ENCODE measurements at places on chromosomes 4 and X. TPM values are rescaled to one million over a fixed set of nuclear protein-coding genes. Genes with fewer than 3 reads are reported as not detected.
A peak's percentile ranks its signal among the peaks of the same experiment; 100 is the strongest.

Gene SMIM10
- polyA plus RNA-seq = 10.5 TPM

Gene RHOH
- polyA plus RNA-seq = 0.50 TPM

Gene TEC
- 5.5 TPM for polyA plus RNA-seq

Gene SYN1
- 6.5 TPM for polyA plus RNA-seq

Gene NUP62CL
- 14.1 TPM for polyA plus RNA-seq

Gene ZFX
- 36.1 TPM for polyA plus RNA-seq

Gene MAGEE1
- 5.9 TPM for polyA plus RNA-seq

Gene SSX1
- polyA plus RNA-seq = not detected

Gene RPA4
- polyA plus RNA-seq = not detected

DNA sequence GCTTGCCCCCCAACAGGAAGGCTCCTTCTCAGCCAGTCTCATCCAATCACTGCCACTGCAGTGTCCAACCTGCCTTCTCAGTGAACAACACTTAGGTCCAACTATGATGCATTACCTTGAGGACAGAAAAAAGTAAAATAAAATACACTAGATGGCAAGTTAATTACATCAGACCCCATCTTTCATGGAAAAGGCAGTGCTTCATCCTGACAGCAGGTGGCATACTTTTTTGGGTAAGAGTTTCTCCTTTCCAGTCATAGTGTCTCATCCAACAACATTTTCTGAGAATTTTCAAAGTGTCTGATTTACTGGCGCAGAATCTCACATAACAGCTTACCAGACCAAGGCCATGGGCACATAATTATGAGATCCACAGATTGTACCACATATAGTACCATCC is 1742.8 kb downstream of the PCDH7 start:
- no peak for DNase-seq

- DNase-seq = no peak
Observed at GRCh38 chr4:104930298-104930697, 216.4 kb upstream of the TET2 start.

GRCh38 chr4:7826176-7826908 is 113.3 kb downstream of the AFAP1 start:
- DNase-seq = no peak

DNA sequence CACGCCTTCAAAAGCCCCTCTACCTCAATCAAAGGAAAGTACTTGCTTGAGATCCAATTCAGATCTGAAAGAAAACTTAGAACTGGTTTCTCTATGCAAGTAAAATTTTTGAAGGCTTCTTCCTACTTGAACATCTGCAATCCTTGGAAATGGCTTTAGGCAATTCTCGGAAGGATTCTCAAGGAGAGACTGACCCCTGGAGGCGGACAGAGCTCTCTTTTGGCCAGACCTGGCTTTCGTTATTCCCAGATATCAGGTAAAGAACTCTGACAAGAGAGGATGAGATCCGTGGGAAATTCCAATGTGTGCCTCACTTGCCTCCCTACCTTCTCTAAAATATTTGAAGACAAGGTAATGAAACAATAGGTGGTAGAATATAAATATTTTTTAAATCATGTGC is 670.3 kb upstream of the FAM241A start:
- peak; percentile 35 for DNase-seq

DNA sequence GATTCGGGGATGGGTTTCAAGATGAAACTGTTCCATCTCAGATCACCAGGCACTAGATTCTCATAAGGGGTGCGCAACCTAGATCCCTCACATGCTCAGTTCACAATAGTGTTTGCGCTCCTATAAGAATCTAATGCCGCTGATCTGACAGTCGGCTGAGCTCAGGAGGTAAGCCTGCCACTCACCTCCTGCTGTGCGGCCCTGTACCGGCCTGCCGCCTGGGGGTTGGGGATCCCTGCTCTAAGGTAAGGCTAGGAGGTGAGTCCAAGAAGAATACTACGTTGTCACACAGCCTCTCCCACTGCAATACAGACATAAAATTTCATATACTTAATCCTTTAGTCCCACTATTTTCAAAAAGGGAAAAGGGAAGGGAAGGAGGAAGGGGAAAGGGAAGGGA is 213.4 kb upstream of the HCCS start:
- no peak for DNase-seq

DNA sequence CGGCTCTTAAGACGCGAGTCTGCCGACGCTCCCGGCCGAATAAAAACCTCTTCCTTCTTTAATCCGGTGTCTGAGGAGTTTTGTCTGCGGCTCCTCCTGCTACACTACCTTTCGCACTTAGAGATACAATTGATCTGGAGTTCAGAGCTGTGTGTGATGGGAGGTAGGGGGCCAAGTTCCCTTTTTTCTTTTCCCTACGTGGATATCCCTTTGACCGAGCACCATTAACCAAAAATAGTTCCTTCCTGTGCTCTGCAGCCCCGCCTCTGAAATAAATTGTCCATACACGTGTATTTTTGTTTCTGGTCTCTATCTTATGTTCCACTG is 555 bp upstream of the PGM2 start:
- DNase-seq = no peak

- no peak for DNase-seq
Observed at GRCh38 chr4:15947684-15948083, 9.1 kb upstream of the FGFBP1 start.

DNA sequence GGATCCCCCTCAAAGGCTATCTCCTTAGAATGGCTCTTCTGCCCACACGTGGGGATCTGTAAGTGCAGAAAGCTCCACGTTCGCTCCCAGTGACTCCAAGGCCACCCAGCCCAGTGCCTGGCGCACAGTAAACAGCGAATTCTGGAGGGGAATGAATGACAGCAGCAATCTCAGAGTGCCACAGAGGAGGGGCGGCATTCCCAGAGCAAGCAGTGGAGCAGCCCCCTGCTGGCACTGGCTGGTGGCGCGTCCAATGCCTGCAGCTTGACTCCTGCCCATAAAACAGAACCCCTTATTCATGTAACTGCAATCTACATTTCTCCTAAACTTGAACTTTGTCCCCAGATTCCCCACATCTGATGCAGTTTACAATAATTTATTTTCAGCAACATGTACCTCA is 6.9 kb upstream of the HELT start:
- DNase-seq = no peak

- no peak for DNase-seq
Observed at GRCh38 chr4:53476232-53477037, 99.0 kb downstream of the FIP1L1 start.

DNA sequence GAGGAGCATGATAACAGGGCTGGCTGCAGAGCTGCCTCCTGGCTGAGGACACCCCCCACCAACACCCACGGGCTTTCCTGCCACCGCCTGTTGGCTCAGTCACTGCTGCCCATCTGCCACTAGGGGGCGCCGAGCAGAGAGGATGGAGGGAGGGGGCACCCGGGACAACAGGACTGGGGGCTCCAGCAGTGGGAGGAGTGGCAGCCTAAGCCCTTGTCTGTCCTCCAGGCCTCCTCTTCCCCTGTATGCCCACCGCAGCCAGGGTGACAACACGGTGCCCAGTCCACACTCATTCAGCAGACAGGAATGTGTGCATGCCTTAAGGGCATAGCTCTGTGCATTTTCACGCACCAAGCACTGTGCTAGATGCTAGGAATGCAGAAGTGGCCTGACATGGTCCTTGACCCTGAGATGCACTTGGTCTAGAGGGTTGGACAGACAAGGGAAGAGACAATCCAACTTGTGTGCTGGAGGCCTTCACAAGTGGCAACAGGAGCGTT is 149.9 kb downstream of the AMMECR1 start:
- DNase-seq = no peak

DNA sequence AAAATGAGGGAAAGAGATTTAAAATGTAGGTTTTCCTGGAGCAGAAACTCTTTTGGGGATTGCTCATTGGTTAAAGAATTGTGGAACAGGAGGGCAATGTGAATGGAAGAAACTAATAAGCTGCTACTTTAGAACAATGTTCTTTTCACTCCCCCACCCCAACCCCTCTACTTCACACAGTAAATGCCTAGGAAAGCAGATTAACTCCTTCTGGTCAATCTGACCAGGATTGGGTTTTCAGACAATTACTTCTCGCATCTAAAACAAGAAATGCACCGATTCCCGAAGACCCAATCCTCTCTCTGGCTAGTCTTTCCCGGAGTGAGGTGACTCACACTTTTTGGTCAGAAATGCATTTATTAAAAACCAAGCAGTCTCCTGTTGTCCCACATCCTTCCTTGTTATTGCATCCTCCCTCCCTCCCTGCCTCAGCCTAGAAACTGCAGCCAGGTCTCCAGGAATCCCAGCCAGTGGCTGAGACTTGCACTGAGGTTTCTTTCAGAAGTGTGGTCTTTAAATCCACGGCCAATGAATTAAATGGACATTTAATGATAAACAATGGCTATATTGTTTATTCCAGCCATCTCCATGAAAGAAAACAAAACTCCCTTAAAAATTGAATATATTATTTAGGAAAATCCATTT is 21.4 kb downstream of the MFAP3L start:
- DNase-seq = no peak

DNA sequence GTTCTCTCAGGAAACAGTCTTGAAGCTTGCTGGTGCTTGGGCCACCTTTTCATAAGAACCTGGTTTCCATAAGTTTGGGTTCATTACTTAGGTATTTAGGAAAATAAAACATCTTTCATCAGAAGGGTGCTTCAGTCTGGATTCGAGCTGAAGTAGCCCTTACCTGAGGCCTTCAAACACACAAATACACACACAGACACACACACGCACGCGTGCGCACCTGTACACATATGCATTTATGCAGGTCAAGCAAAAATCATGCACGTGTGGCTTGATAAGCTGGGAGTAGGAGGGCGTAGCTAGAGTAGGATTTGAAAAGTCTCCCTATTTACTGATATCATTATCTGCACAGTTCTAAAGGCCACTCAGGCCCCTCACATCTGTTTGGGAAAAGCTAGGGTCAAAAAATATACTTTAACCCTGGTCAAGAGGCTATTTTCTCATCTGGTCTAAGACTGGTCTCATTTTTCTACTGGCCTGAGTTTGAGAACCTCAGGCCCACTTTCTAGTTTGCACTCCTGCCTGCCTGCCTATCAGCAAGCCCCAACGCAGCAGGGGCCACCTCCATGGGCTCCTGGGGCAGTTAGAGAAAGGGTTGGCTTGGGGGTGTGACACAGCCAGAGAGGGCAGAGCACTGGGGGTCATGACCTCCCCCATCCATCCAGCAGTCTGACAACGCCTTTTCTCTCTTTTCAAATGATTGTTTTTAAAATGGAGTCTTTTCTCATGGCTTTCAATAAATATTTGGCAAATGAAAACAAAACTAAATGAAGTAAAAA is 64.3 kb downstream of the RASL11B start:
- no peak for DNase-seq

GRCh38 chr4:138494116-138494515 is 252.0 kb upstream of the SLC7A11 start:
- DNase-seq = no peak

DNA sequence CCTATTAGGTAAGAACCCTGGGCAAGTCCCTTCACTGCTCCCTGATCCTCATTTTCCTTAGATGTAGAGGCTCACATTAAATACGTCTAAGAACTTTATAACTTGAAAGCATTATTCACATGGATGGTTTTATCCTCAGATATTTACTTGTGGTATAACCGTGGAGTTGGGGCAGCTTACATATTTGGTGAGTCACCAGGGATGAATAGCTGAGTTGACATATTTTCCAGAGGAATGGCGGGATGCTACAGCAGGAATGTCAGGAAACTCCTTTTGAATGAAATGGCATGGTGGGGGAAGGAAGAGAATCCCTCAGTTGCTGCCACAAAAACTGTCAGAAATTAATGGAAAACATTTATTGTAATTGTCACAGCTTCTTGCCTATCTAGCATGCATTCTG is 165.3 kb upstream of the RPS6KA3 start:
- no peak for DNase-seq

- no peak for DNase-seq
Observed at GRCh38 chrX:46882266-46882665, 30.0 kb upstream of the JADE3 start.

GRCh38 chr4:182367153-182367552 is 124.0 kb downstream of the TENM3 start:
- DNase-seq = no peak

- DNase-seq = no peak
Observed at GRCh38 chrX:49977319-49978090, 55.1 kb downstream of the CLCN5 start.

DNA sequence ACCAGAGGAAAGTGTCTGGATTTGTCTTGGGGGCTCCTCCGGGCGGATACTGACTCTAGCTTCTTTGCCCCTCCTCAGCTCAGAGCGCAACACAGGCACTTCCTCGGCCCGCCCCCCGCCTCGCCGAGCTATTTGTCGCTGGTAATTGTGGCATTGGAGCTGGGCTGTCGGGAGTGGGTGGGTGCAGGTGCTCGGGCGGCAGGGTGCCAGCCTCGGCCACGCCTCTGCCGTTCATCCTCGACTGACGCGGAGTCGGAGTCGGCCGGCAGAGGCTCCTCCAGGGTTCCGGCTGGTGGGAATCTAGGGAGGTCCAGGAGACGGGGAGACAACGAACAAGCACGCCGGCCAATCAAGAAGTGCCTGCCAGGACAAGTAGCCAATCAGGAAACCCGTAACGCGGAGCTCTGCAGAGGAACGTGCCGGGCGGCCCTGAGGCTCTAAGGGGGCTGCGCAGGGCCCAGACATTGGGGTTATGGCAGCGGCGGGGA is 3.9 kb upstream of the SYN1 start:
- DNase-seq = peak; percentile 70

DNA sequence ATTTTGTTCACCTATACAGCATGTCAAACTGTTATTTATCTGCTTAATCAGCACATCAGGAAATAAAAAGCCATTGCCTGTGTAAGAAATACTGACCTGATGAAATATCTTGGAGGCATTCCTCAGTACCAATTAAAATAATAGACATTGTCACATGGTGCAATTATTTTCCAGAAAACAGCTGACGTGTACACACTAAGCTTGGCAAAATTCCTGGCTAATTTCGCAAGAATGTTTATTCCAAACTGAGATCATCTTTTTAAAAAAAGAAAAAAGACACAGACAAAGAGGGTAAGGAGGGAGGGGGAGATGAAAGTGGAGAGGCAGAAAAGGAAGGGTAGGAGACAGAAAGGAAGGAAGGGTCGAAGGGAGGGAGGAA is 61.9 kb upstream of the NFKB1 start:
- DNase-seq = peak; percentile 42

DNA sequence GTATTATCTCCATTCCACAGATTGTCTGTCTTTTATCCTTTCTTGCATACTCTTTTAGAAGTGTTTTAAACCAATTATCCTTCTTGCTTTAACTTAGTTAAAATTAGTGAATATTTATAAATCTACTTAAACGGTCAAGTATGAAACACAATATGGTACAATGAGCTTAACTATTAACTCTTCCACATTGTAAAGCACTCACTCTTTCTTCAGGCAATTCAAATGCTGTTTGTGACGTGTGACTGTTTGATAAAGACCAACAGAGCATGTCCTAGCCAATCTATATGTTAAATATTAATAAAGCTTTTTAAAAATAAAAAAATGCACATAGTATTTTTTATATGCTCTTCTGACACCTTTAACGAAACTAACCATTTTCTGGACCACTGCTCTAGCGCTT is 192.7 kb downstream of the ARAP2 start:
- DNase-seq = no peak

DNA sequence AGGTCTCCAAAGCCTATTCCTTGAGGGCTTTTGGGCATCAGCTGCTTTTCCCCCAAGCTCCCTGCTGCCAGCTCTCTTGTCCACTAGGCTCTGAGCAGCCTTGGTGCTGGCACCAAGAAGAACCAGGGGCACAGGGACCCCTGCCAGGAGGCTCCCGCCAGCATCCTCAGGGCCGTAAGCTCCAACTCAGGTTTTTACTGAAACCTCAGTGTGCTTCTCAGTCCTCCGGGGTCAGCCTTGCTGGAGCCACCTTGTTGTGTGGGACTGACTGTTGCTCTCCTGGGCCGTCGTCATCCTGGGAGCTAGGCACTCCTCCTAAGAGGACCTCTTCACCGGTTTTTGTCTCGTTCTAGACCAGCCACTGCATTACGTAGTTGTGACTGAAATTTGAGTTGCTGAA is 38.9 kb downstream of the NOP14 start:
- DNase-seq = no peak

Measured in left kidney (tissue), 8 donors.